ENCODE measurements at places on chromosomes 7 and 10.

- DNase-seq: no peak
Measured at GRCh38 chr7:88090671-88091070, 129.2 kb downstream of the SRI start.

DNA sequence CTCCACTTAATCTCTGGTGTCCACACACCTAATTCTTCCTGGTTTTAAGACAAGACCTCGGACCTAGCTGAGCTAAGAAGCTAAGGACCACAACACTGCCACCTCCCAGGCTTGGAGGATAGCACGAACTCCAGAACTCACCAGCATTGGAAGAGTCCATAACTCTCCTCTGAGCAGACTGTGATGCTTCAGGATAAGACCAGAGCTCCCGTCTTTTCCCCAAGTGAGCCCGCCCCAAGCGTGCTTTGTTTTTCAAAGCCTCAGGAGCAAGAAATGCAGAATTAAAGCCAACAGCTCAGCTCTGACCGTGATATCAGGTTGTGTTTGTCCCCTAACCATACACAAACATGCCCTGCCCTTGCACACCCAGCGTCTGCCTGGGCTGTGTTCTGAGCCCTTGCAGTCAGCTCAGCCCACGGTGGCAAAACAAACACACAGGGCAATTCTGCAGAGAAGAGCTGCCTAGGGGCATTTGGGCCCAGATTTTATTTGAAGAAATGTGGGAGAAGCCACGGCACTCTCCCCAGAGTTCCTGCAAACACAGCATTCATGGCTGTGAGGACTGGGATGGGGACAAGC, 145.4 kb downstream of the WDR11 start:
- no peak for DNase-seq

DNA sequence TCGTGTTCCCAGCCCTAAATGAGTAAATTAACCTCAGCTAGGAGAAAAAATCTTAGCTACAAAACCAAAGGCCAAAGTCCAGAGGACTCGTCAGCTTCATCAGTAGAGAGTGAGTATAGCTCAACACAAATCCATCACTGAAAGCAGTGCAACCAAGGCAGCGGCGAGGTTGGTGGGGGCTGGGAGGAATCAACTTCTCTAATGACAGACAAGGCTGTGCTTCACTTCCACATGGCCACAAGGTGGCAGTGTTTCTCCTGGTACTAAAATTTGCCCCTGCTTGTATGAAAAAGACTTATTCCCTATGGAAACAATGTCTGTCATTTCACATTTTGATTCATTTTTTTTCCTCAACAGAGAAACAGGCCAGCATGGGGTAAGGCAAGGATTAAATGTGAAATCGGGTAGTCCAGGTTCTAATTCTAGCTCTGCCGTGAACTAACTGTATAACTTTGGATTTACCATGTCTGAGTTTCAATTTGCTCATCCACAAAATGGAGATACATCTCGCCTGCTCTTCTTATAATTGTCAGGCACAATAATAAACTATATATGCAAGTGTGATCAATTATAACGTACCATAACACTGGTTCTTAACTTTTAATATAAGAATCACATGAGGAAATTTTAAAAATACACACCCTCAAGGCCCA, 39.3 kb downstream of the FAS start:
- DNase-seq: peak; percentile 40

DNA sequence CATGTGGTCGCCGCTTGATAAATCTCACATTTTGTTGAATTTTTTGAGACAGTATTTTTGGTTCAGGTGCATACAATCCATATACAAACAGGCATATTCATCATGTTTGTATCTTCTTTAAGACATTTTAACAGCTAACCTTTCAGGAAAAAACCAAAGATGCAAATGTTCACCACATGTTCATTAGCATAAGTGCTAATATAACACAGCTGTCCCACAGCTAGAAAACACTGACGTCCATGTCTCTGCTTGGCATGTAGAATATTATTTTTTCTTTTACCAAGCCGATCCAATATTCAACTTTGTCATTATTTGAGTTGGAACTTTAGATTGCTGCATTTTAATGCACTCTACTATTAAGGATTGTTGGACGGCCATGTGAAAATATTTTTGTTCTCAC, 31.2 kb downstream of the BMPER start:
- no peak for DNase-seq

GRCh38 chr10:77404810-77405209, 232.8 kb downstream of the KCNMA1 start:
- DNase-seq: no peak

DNA sequence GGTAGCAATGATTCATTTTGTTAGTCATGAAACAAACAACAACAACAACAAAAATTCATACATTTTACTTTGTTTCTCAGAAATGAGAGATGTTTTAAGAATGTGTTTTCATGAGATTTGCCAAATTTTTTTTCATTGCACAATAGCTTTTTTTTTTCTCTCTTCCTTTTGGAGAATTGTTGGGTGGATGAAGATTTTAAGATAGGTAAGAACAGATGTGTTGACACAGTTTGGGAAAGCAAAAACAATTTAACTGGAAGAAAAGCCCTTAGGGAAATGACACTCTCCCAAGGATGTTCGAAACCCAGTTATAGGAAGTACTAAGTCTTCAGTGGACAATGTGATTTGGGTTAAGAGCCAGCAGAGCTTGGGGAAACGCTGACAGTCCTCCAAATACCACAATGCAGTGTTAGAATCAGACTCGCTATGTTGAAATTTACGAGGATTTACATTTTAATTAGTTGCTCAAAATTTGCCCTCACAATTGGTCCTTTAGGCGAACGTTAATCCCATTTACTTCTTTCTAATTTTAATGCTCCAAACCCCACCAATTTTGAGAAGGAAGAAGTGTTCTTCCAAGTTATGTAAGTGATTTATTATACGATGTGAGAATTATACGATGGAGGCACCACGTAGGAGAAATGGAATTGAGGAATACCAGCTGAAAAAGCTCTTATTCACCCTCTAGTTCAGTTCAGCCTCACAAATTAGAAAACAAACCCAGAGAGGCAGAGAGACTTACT, 61.2 kb downstream of the HHEX start:
- DNase-seq: no peak

DNA sequence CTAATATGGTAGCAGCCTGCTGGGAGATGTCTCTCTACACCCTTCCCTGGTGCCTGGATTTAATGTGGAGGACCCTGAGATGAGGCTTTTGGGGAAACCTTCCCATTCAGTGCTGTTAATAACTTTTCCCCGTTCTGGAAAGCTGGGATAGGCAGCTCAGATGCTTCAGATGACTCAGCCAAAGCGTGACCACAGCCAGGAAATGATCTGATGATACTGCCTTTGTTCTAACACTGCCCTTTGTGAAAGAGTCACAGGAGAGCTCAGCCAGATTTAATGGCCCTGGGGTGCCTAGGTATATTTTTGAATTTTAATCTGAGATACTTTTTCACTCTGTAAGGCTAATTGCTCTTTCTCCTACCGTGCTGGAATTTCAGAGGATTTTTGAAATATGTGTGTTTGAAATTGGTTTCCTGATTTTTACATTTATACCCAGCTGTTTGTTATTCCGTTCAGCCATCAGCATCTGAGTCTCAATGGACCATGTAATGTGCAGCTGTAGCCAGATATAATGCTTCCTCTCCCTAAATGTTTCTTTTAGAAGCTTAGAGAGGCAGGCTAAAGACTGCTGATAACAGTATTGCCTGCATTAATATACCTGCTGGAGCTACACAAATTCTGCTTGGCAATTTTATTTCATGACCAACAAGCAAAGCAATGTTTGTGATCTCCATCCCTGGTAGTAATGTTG, 17.8 kb downstream of the CELF2 start:
- DNase-seq: no peak

- DNase-seq: no peak
Measured at GRCh38 chr7:15602236-15602635, 40.4 kb upstream of the AGMO start.

DNA sequence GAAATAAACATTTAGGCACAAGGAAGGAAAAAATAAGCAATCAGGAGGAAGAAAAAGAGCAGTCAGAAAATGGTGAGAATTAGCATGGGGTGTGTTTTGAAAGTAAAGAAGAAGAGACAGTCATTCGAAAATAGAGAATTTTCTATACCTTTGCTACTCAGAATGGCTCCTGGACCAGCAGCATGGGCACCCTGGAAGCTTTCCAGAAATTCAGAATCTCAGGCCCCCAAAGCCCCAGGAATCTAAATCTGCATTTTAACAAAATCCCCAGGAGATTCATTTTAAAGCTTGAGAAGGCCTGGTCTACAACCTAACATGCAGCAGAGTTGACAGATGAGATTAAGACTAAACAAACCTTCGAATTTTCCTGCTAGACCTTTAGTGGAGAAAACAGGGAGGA, 131.2 kb upstream of the HDAC9 start:
- DNase-seq: no peak

GRCh38 chr7:151896086-151896485, 19.2 kb upstream of the PRKAG2 start:
- DNase-seq: no peak

DNA sequence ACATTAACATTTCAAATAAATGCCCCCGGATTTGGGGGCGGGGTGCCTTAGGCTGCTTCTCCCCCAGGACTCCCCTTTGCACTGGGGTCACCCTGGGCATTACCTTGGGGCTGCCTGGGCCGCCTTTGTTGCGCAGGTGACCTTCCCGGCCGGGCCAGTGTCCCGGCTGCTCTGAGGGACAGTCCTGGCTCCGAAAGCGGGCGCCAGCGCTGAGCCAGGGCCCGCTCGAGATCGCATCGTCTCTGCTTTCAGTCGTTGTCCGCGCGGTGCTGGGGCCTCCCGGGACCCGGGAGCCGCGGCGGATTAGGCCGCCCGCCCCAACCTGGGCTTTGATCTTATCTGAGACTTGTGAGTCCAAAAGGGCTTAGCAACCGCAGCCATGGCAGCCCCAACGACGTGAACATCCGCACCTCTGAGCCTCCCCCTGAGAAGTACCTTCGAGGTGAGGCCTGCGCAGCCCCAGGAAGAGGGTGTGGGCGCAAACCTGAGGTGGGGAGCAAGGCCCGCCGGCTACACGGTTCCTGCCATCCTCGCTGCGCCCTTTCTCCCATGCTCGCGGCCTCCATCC, 14.8 kb upstream of the WAPL start:
- DNase-seq: peak; percentile 40

DNA sequence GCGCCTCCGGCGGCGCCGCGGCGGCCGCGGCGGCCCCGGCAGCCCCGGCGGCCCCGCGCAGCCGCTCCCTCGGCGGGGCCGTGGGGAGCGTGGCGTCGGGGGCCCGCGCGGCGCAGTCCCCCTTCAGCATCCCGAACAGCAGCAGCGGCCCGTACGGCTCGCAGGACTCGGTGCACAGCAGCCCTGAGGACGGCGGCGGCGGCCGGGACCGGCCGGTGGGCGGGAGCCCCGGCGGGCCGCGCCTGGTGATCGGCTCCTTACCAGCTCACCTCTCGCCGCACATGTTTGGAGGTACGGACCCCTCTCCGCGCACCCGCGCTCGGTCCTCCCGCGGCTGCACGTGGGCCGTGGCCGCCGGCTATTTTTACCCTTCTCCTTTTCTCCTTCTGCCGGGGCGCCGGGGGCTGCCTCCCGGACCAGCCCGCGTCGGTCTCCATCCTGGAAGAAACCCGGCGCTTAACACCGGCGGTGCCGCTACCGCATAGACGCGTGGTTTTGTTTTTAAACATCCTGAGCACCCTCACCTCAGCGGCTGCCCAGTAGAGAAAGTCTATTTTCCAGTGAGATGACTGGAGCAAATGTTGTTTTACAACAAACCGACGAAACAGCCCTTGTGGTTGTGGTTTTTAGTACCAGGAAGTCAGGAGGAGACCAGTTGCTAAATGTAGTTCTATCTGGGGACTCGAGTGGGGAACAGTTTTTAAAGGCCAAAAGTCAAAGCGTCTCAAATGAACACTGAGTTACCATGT, 1.3 kb downstream of the ZNRF2 start:
- DNase-seq: peak; percentile 3

DNA sequence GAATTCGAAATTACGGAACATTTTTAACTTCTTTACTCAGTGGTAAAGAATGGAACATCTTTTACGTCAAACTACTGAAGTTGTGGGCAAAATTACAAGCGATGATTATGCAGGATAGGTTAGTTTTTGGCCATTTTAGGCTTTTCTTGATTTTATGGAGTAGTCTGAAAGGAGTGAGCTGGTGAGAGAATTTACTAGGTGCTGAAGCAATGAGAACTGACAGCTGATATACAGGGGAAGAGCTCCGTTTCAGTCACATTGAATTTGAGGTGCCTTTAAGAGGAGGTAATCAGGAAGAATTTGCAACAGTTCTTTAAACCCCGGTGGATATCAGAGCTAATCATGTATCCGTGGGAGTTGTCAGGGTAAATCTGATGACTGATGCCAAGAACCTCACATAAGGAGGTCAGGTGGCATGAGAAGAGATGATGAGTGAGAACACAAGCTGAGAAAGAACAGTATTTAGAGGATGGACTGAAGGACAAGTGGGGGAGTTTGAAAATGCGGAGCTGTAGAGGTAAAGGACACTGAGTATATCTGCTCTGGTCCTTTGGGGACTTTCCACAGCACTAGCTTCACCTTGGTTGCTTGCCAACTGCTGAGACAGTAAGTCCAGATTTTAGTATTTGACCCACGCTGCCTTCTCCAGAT, 104.3 kb downstream of the AHR start:
- DNase-seq: no peak

- no peak for DNase-seq
Measured at GRCh38 chr10:78658645-78659597, 409.8 kb upstream of the ZMIZ1 start.

GRCh38 chr7:18637516-18637915, 142.0 kb downstream of the HDAC9 start:
- no peak for DNase-seq
